Stimulated activated CD4-positive, alpha-beta T cell treated with anti-CD3 and anti-CD28 coated beads, TNF-alpha, amount 100 ng/mL, for 4 hours (primary cell): ENCODE measurements at places on chromosomes 12 and 14.

- no peak for DNase-seq
Observed at GRCh38 chr14:76918782-76919394, 92.7 kb downstream of the LRRC74A start.

GRCh38 chr14:73944432-73945158, 5.3 kb downstream of the FAM161B start:
- no peak for DNase-seq

- no peak for DNase-seq
Observed at GRCh38 chr12:45348311-45348710, 132.4 kb downstream of the ANO6 start.

GRCh38 chr12:46430340-46430948, 57.9 kb upstream of the SLC38A2 start:
- DNase-seq = no peak

- DNase-seq = no peak
Observed at GRCh38 chr14:104552738-104553125, 26.8 kb upstream of the C14orf180 start.

GRCh38 chr12:124720681-124721500, 142.8 kb downstream of the SCARB1 start:
- DNase-seq = no peak

- no peak for DNase-seq
Observed at GRCh38 chr14:91372671-91373495, 44.7 kb downstream of the CCDC88C start.

- DNase-seq = no peak
Observed at GRCh38 chr14:37819155-37820015, 224.0 kb downstream of the TTC6 start.

DNA sequence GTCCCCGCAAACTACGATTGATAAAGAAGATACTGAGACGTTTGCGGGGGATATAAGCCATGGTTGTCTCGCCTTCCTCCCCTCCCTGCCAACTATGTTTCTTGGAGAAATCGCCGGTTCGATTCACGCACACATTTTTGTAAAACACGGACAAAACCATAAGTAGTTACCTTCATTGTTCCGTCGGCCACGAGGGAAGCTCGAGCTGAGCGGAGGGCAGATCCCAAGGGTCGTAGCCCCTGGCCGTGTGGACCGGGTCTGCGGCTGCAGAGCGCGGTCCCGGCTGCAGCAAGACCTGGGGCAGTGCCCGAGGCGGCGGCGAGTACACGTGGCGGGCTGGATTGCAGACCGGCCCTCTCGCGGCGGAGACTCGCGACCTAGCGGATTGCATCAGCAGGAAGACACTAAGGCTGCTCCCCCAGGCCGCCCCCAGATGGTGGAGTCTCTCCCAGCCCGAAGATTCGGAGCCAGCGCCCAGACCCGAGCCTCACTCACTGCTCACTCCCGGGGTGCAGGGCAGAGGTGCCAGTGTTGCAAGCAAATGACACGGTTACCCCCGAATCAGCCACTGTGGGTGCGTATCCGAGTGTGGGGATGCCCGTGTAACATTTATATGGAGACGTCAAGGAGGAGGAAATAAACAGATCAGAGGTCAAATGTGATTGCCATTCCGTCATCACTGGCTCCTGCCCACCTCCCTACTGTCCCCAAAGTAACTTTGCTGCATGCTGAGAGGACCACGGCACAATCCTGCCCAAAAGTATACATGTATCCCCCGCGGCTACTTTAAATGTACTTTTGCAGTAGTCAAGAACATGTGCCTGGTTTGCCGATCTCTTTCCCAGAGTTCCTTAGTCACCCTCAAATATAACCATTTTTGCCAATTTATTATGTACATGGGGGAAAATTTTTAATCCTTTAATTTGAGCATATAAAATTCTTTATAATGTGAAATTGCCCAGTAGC, at the start of gene BCAT1:
Gene BCAT1, minus strand, starts transcription at position 345 of the 966 bp plus-strand sequence. Its CDS starts 169 bp downstream, at position 176.
- peak; percentile 18 for DNase-seq

GRCh38 chr14:71403656-71404055, 496.4 kb downstream of the PCNX1 start:
- no peak for DNase-seq

- no peak for DNase-seq
Observed at GRCh38 chr12:75577812-75578211, 66.4 kb upstream of the KRR1 start.

DNA sequence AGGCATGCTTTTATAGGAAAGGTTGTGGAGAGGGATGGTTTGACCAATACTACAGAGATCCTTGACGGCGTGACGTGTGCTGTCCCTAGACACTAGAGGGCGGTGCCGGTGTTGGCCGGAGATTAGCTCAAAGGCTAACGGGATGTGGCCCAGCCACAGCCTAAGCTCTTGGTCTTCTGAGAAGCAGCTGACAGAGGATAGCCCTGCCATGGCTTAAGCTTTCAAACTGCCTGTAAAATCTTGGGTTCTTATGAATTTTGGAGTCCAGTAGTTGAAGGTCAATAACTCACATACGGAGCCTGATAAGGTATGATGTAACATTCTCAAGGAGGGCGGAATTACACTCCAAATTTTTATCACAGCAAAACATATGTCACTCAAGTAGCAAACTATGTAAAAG, 515.7 kb upstream of the ATXN7L3B start:
- no peak for DNase-seq

DNA sequence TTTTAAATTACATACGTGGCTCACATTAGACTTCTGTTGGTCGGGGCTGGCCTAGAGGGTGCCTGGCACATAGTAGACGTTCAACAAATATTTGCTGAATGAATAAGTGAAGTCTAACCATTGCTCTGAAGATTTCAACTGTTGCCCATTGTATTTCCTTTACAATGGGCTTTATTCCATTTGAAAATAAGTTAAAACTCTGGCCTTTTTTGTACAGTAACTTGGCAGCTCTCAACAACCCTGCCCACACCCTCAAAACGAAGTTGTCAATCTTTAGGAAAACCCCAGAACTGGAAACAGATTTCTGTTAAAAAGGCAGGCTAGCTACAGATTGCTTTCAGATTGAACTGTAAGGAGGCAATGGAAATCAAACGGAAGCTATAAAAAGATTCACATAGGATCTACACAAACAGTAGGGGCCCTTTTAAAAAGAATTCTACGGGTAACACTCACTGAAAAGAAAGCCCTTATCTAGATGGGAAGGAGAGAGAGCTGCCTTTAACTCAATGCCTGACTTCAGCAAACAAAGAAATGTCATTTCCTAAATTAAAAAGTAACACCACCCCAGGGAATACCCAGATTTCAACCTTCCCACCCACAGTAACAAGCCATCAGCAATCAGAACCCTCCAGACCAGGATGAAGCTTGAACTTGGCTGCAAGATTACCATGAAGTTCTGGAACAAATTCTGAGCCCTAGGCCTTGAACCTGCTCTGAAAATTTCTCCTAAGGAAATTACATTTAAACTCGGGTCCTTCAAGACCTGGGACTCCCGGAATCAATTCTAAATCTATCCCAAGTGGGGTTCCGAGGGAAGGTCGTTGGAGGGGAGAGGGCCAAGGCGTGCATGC, 1.4 kb downstream of the WSB2 start:
- DNase-seq = no peak

- no peak for DNase-seq
Observed at GRCh38 chr12:93832131-93832530, 155.0 kb downstream of the CRADD start.

DNA sequence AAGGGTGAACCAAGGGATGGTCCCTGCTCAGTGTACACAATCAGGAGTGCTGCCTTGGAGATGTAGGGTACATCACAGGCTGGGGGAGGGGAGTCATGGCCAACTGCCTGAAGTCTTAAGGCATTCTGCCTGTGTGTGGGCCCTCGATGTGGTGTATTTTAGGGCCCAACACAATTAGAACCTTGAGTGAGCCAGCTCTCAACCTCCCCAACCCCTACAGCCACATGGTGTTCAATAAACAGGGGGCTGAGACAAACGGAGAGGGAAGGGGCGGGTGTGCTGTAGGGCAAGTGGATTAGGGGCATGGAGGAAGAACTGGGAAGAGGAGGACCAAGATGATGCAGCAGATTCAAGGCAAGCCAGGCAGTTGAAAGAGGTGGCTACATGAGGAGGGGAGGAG, 8.6 kb upstream of the CHD4 start:
- no peak for DNase-seq

DNA sequence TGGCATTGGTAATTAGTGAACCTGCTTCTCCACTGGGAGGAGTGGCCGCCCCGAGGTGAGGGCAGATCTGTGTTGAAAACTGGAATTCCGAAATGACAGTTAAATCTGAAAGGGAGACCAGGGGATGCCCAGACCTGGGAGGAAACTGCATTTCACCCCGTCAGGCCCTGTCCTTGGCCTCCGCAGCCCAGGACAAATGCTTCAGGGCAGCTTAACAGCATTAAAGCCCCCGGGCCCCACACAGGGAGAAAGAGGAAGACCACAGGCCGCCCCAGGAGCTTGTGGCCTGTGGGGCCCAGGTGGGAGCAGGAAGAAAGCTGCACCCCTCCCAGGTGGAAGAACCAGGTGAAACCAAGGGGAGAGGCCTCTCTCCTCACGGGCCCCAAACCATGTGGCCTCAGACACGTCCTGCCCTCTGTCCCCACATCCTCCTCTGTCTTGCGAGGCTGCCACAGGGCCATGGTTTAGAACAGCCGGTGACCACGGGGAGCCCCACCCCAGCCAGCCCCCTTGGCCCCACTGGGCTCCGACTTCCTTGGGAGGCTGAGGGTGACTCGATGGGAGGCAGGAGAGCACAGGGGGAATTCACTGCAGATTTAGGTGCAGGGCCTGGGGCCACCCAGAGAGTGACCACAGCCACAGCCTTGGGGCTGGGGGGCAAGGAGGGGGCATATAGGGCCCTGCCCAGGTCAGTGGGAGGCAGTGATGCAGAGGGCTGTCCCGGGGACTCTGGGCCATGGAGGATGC, 265.4 kb downstream of the ADGRD1 start:
- no peak for DNase-seq

- DNase-seq = no peak
Observed at GRCh38 chr12:66035288-66035966, 95.1 kb downstream of the LLPH start.

DNA sequence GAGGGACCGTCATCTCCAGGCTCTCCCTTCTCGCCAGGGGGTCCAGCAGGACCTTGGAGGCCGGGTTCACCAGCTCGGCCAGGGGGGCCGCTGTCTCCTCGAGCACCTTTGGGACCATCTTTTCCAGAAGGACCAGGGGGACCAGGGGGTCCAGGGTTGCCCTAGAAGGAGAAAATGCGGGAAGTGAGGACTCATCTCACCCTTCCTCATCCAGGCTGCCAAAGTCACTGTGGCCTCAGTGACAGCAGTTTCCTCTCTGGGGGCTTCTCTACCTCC, 15.1 kb downstream of the TMEM106C start:
- DNase-seq = no peak

- DNase-seq = no peak
Observed at GRCh38 chr12:76064904-76065303, 19.6 kb downstream of the NAP1L1 start.

DNA sequence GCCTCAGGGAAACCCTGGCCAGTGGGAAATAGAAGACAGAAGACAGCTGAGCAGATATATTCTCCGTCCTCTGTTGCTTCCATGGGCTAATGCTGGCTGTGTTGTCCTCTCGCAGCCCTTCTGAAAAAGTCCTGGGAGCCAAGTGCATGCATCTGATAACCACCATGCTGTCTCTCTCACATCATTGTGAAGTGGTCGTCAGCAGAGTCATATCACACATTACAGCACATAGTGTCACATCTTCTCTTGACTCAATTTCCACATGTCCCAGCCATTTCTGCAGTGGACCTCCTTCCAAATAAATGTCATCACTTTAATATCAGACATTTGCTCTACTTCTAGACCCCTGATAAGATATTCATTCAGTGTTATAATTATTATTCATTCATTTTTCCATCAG, 3.8 kb downstream of the TAS2R20 start:
- DNase-seq = no peak

DNA sequence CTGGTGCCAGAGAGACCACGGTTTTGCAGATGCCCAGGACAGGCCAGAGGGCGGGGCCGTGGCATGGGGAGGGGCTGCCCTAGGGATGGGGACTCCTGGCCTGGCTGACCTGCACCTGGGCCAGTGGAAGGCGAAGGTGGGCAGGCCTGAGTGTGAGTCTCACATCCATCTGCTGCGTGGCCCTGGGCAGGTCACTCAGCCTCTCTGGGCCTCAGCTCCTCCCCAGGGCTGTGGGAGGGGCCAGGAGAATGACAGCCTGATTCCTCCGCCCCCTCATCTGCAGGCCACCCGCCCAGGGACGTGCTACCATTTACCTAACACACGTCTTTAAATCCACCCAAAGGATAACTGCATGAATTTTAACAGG, 90.9 kb downstream of the GALNT9 start:
- no peak for DNase-seq

DNA sequence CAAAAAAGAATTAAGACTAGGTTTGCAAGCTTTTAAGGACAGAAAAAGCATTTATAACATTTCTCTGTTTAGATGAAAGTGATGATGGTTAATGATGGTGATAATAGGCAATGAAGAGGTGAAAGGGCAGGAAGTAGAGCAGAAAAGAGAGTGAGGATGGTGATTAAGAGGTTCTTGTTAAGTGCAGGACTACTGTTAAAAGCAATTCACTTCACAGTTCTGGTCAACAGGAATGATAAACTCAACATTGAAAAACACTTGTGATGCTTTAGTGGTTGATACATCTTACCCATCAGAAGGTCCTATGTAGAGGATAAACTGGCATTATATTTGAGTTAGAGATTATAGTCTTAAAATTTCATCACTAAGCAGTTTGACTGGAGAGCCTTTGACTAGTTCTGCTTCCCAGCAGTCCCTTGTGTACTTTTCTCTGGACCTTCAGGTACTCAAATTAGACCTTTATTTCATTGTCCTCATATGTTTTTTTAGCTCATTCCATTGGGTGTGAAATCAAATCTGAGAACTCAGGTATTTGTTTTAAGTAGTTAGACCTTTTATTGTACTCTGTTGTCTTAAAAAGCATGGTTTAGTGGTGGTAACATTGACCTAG, 10.9 kb downstream of the RAP1B start:
- DNase-seq = no peak

- DNase-seq = no peak
Observed at GRCh38 chr14:33404964-33405574, 466.4 kb downstream of the NPAS3 start.

DNA sequence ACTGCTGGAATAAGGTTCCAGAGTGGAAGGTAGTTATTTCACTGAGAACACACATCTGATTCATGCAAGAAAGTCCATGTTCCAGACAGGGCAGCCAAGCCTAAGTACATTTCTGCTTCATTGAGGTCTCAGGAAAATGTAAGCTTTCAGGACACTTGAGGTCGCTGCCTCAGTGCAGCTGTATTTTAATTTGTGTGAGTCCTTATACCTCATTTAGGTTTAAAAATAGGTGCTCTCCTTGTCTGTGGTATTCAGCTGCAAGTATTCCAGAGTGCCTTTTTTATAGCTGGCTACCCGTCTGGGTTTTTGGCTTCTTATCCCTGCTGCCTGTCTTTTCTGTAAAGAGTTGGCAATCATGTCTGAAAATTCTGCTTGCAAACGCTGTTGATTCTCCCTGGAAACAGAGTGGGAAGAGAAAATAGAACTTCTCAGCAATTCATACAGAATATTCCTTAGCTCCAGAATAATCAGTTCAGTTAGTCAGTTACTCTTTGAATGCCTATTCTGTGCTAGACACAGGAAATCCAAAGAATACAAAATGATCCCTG, 45.3 kb upstream of the PLBD1 start:
- DNase-seq = no peak
